Activated naive CD8-positive, alpha-beta T cell treated with anti-CD3 and anti-CD28 coated beads, Interleukin-2, amount 50 U/mL, for 24 hours (primary cell): ENCODE measurements at places on chromosomes 11 and 22.
A peak's percentile ranks its signal among the peaks of the same experiment; 100 is the strongest.

DNA sequence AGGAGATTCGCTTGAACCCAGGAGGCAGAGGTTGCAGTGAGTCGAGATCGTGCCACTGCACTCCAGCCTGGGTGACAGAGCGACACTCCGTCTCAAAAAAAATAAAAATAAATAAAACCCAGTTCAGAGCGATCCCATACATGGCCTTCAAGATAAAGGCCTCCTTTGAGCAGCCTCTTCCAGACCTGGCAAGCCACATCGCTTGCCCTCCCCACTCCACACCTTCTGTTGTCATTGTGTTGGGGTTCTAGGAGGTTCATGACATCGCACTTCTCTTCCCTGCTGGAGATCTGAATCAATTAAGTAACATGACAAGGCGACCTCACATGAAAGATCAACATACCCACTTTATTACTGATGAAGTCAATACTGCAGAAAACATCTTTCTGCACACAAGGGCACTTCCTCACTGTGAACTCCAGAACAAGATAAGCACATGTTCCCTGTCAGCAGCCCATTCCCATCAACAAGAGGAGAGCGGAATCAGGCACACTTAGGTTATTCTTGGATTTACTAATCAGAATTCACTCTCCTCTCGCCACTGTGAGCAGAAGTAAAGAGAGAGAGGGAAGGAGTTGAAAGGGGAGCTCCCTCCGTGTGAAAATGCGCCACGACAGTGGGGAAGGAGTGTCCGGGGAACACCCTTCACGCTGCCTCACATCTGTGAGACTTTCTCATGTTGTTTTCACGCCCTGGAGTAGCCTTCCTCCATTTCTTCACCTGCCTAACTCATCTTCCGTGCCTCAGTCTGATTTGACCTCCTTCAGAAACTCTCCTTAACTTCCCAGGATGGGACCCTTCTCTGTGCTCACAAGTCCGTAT is 38.3 kb downstream of the SC5D start:
- no peak overlapping the region for H3K27ac ChIP-seq
- no peak overlapping the region for H3K4me3 ChIP-seq
- H3K4me1 ChIP-seq, result peaks cover 5% of the 10 kb centered on the region
- no peaks in the 10 kb centered on the region for H3K36me3 ChIP-seq

GRCh38 chr22:35950262-35950661 is 78.4 kb downstream of the RBFOX2 start:
- H3K4me1 ChIP-seq, result no peaks in the 10 kb centered on the region
- no peaks in the 10 kb centered on the region for H3K36me3 ChIP-seq
- H3K4me3 ChIP-seq, result no peak overlapping the region
- no peaks in the 10 kb centered on the region for H3K27me3 ChIP-seq
- H3K27ac ChIP-seq, result no peak overlapping the region

- no peaks in the 10 kb centered on the region for H3K27me3 ChIP-seq
- H3K4me3 ChIP-seq, result no peak overlapping the region
- no peak for DNase-seq
- no peak overlapping the region for H3K27ac ChIP-seq
- no peaks in the 10 kb centered on the region for H3K36me3 ChIP-seq
- no peaks in the 10 kb centered on the region for H3K4me1 ChIP-seq
Measured at GRCh38 chr11:56172256-56172830, 4.1 kb upstream of the OR5J2 start.

GRCh38 chr11:68266121-68266891 is 5.5 kb downstream of the C11orf24 start:
- no peaks in the 10 kb centered on the region for H3K27me3 ChIP-seq
- peaks cover 24% of the 10 kb centered on the region for H3K4me1 ChIP-seq
- no peak for DNase-seq
- H3K4me3 ChIP-seq, result no peak overlapping the region
- H3K27ac ChIP-seq, result no peak overlapping the region

DNA sequence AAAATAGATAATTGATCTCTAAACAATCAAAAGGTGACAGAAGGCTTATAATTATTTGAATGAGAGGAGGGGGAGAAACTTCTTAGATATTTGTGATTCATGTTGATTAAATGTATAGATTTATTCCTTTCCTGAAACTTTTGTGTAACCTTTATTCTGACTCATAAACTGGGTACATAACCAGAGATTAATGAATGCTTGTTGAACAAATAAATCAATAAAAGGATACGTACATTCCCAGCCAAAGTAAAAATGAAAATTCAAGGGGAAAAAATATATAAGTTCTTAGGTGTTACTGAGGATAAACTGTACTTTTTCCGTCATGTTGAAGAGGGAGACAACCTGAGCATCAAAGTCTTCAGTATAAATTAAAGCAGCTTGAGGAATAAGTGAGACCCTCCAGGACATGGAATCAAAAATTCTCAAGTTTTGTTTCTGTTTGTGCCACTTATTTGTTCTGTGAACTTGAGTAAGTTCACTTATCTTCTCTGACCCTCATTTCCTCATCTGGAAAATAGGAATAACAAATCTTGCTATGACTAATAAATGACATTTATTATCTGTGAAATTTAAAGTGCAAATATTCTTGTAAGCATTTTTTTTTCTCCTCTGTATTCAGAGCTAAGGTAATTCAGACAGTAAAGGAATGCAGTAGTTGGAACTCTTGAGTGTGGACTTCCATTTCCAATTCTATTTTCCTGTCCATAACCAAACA is 195.4 kb downstream of the METTL15 start:
- peaks cover 20% of the 10 kb centered on the region for H3K36me3 ChIP-seq
- H3K4me3 ChIP-seq, result no peak overlapping the region
- H3K4me1 ChIP-seq, result no peaks in the 10 kb centered on the region

DNA sequence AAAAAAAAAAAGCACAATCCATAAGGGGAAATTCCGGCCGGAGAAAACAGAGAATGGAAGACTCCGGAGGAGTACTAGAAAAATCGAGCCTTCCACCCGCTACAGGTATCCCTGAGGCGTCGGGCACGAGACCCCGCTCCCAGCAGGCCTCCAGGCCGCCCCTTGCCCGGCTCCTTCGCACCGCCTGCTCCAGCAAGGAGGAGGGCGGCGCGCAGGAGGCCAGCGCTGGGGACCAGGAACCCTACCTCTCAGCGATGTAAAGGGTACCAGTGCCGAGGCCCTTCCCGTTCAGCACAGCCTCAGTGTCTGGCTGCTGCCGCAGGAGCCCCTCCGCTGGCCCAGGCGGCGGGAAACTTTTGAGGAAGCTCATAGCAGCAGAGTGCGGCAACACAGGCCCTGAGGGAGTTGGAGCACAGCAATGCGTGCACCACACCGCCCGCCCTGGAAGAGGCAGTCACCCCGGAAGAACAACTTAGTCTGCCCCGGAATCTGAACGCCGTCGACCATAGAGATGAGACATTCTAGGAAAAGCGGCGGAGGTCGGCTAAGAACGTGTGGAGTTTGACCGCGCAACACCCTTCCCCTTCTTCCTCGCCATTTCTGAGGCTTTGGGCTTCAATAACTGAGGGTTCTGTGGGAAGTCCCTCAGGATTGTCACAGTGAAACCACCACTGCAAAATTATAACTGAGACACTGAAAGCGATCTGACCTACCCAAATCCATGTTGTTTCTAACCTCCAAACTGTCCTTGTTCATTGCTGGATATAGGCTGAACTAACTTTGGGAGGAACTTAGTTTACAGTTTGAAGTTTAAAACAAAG is at the start of gene CLNS1A:
TSS of gene CLNS1A (minus strand) at position 450 of the 821 bp plus-strand sequence. CDS start at position 370, 80 bp downstream.
- DNase-seq, result peak; percentile 82
- H3K27ac ChIP-seq, result peak within 1 kb of the TSS; percentile 95
- H3K4me1 ChIP-seq, result peaks cover 44% of the 10 kb centered on the region
- H3K27me3 ChIP-seq, result no peaks in the 10 kb centered on the region

DNA sequence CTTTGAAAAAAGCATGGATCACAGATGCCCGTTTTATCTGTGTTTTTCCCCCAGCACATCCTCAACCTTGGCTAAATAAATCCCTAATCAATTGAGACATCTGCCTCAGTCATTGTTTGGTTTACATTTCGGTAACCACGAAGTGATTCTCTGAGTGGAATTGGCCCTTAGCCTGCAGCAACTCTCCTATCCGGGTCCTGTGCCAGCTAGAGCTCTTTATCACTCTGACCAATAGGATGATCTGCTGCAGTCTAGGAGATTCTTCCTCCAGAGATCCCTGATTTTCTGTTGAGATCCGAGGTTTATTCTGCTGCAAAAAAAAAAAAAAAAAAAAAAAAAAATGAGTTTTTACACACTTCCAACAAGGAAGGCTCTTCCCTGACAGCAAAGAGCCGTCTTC is 137.3 kb downstream of the KCNA4 start:
- no peaks in the 10 kb centered on the region for H3K27me3 ChIP-seq
- no peak for DNase-seq
- no peak overlapping the region for H3K4me3 ChIP-seq

GRCh38 chr22:17115945-17116565 is 5.1 kb downstream of the TMEM121B start:
- H3K27ac ChIP-seq, result peak overlapping the region; percentile 64
- H3K4me1 ChIP-seq, result peaks cover 52% of the 10 kb centered on the region
- peaks cover 2% of the 10 kb centered on the region for H3K36me3 ChIP-seq
- peak overlapping the region; percentile 32 for H3K4me3 ChIP-seq
- DNase-seq, result no peak
- H3K27me3 ChIP-seq, result peaks cover 5% of the 10 kb centered on the region
